ENCODE measurements at places on chromosomes 6 and 20. TPM values are rescaled to one million over a fixed set of nuclear protein-coding genes. Genes with fewer than 3 reads are reported as not detected.

GRCh38 chr20:2217857-2218539 lies 77.8 kb upstream of the TGM3 start:
- no peak for DNase-seq

- no peak for DNase-seq
Observed at GRCh38 chr20:25466846-25467245, 59.4 kb downstream of the GINS1 start.

GRCh38 chr20:24632581-24632980 lies 163.2 kb downstream of the SYNDIG1 start:
- DNase-seq, result no peak

The TRIM31 gene
- total RNA-seq, result not detected

DNA sequence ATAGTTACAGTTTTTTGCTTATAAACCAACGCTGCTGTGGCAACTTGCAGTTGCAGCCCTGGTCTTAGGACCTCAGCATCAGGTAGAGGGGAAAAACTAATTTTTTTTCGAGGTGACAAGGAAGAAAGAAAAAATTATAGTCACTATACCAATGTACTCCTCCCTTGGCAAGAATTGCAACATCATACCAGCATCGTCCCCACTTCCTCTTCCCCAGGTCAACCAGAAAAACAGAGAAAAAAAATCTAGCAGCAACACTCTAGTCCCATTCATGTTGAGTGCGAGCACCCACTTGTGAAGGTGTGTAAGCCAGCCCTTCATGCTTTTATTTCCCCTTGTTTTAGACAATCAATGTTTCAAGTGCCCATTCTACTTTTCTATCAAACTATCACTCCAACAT lies 13.1 kb upstream of the DCBLD1 start:
- DNase-seq, result no peak

DNA sequence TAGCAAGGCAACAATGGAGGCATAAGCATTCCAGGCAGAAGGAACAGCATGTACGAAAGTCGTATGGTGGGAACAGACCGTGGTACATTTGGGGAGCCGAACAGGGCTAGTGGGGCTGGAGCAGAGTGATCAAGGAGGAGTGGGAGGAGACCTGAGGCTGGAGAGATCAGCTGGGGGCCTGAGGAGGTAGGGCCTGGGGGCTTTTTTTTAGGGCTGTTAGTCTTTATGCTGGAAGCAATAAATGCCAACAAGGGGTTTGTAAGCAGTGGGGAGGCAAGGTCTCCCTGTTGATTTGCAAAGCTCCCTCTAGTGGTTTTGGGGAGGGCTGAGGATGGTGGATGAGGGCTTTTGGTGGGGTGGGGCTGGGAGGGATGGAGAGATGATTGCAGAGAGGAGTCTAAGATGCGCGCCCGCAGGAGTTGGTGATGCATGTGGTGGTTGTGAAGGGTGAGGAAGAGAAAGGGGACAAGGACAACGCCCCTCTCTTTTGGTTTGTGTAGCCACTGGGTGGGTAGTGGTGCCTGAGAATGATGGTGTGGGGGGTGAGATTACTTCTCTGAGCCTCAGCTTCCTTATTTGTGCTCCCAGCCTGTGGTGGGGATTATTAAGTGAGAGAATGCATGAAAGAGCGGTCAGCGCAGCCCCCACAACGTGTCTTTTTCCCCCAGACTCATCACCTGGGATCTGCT lies 74.1 kb upstream of the TOX2 start:
- peak; percentile 13 for DNase-seq

The PLG gene
- total RNA-seq, result 2.9 TPM

GRCh38 chr20:51462566-51463276 lies 79.8 kb downstream of the NFATC2 start:
- DNase-seq, result peak; percentile 78

- DNase-seq, result no peak
Observed at GRCh38 chr6:139742671-139743070, 368.2 kb upstream of the CITED2 start.

The TUBB2B gene
- 2.9 TPM for total RNA-seq

DNA sequence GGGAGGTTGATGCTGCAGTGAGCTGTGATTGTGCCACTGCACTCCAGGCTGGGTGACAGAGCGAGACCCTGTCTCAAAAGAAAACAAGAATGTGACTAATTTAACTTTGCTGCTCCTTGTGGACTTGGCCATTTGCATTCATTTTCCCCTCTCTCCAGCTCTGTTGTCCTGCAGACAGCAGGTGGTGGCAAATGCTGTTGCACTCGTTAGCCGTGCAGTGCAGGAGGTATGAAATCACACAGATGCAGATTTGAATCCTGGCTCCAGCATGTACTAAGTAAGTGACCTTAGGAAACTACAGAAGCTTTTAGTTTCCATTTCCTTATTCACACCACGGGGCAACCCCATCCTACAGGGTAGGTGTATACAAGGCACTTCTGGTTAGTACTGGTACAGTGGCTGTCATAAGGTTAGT lies 9.6 kb upstream of the BEND3 start:
- DNase-seq, result no peak

GRCh38 chr20:56032251-56032650 lies 26.9 kb upstream of the CBLN4 start:
- no peak for DNase-seq

The SEL1L2 gene
- total RNA-seq, result not detected

The ADGB gene
- total RNA-seq, result not detected

The HRH3 gene
- not detected for total RNA-seq

DNA sequence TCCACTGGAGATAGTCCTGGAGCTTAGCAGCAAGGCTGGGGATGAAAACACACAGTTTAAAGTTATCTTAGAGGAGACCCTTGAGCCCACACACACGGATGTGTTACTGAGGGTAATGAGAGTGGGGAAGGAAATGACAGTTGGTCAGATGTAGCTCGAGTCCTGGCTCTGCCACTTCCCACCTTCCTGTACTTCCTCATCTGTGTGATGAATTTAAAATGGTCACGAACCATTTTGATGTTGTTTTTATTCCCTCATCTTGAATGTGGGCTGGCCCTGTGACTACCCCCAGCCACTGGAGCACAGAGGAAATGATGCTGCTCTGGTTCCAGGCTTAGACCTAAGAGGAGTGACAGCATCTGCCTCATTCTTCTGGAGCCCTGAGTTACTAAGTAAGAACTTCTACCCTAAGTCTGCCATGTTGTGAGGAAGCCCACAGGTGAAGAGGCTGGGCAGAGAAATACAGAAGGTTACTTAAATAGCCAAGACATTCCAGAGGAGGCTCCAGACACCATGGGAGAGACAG lies 141.2 kb downstream of the NRN1 start:
- no peak for DNase-seq

DNA sequence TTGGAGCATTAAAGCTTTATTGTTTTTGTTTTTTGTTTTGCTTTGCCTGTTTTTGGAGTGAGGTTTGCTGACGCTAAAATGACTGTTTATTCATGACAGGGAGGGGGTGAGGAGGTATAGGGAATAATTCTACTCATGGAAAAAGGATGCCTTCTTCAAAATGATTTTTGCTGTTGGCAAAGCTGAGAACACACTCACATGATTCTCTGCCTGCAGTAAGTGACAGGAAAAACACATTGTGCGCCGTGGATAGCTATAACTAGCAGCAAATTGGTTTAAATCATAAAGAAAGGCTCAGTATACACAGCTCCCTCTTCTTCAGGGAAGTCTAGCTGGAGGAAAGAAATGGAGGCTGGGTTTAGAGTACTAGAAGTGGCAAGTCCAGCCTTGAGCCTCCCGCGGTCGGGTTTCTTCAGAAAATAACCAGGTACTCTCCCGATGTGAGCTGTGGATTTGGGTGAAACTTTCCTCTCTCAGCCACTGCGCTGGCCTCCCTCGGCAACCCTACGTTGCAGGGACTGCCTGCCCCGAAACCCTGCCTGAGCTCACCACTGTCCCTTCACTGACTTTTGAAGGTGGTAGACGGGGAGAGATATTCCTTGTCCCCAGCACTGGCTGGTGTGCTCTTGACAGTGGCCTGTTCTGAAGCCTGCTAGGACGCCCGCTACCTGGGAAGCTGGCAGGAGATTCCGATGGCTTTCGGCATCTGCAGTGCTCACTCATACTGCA lies 278.2 kb downstream of the NRN1 start:
- DNase-seq, result no peak

DNA sequence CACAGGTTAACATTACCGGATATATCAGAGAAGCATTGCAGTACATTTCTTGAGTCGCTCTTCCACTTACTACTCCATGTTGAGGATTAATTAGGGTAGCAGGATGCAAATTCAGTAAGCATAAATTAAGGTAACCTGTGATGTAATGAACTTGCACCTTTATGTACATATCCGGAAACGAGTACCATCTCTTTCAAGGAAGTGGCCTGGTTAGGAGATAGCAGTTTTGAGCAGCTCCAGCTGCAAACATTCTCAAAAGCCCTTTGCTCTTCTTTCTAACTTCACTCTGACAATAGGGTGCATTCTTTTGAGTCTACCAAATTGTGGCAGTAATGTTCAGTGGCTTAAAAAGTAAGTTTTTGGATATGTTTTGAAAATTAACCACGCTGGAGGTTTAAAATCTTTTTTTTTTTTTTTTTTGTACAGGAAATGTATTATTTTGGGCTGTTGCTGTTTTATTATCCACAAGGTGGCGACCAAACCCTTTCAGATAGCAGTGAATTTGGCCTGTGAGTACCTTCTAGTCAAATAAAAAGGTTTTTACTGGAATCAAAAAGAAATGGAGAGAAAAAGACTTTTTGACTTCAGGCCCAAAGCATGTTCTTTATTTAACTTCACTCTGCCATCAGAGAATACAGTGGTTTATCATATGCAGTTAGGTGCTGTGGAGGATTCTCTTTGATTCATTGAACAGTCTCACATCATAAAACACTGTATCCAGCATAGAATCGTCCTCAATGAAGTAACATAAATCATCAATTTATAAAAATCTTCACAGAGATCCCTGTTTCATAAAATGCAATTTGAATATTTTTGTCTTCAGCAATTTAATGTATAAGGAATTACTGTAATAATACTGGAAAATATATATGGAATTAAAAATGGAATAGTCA lies 8.9 kb downstream of the FAM217B start:
- peak; percentile 79 for DNase-seq

The PEX6 gene
- total RNA-seq, result 19.3 TPM

The SLC17A3 gene
- total RNA-seq, result 1.1 TPM

The KIAA1755 gene
- total RNA-seq, result 4.9 TPM

- DNase-seq, result no peak
Observed at GRCh38 chr6:161013695-161014094, 22.1 kb downstream of the MAP3K4 start.

The C20orf204 gene
- total RNA-seq, result 1.6 TPM

The MEP1A gene
- total RNA-seq, result not detected

- DNase-seq, result peak; percentile 27
Observed at GRCh38 chr6:35662999-35663398, 25.7 kb downstream of the FKBP5 start.

The DEFB115 gene
- total RNA-seq, result not detected

- DNase-seq, result peak; percentile 43
Observed at GRCh38 chr6:101069191-101069795, 188.2 kb upstream of the ASCC3 start.

GRCh38 chr6:28220257-28221133 lies 4.6 kb upstream of the ZSCAN9 start:
- DNase-seq, result no peak

DNA sequence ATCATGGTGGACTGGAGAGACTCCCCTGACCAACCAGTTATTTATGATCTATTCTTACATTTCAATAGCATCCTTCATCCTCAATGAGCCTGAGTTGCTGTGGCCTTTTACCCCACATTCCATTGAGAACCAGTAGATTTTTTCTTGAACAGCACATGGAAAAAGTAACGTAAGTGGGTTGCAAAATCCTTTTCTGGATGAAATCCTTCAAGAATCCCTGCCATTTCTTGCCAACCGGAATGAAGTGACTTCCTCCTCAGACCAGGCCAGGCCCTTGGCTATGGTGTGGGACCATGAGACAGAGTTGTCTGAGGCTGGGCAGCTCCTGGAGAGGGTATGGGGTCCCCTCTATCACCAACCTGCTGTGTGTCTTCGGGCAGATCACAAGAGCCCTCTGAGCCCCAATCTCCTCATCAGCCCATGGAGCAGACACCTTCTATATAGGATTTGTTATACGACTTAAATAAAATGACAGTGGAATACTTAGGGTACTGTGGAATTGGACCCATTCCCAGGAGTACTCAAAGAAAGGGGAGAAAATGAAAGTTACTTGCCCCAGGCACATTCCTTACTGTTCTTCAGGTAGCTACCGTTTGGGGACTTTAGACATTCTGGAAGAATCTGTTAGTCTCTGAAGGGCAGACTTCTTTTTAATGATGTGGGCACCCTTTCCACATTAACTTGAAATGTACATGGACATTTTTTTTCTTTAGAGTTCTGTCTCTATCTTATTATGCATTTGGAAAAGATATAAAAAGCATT lies 10.9 kb downstream of the EYA2 start:
- peak; percentile 36 for DNase-seq

- no peak for DNase-seq
Observed at GRCh38 chr6:10385524-10386132, 29.2 kb downstream of the TFAP2A start.

All from fibroblast of the aortic adventitia (primary cell).